HT-29 (cell line): ENCODE measurements at places on chromosomes 5 and 9. TPM values are rescaled to one million over a fixed set of nuclear protein-coding genes. Genes with fewer than 3 reads are reported as not detected.

DNA sequence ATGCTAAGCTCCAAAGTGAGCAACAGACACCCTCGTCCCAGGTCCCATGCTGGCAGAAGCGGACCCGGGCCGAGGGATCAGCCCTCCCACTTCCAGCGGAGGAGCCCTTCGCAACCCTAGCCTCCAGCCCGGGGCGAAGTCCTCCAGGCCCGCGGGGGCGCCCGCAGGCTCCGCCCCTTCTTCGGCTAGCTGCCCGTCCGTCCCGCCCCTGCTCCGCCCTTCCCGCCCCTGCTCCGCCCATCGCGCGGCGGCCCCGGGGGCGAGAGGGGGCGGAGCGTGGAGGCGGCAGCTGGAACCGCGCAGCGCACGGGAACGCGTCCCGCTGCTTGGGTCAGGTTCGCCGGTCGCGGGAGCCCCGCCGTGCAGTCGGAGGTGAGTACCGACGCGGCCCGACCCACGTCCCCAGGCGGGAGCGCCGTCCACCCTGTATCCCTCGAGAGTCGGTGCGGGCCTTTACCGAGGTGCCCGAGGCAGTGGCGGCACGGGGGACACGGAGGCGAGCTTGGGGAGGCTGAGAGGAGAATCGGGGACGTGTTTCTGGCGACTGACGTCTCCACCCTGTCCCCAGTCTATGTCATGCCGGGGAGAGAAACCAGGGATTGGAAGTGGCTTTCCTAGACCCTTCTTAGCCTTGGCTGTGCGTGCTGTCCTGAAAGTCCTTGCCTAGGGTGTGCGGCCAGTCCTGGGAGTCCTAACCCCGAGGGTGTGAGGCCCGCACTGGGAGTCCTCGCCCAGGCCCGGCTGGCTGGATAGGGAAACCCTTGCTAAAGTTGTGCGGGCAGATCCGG, at the start of gene ACO1:
Gene ACO1, plus strand, starts transcription at position 280 of the 788 bp plus-strand sequence. CDS start 20,864 bp downstream, outside the sequence.
- peak; percentile 87 for DNase-seq

The LMX1B gene
- total RNA-seq: not detected in 2 replicates

DNA sequence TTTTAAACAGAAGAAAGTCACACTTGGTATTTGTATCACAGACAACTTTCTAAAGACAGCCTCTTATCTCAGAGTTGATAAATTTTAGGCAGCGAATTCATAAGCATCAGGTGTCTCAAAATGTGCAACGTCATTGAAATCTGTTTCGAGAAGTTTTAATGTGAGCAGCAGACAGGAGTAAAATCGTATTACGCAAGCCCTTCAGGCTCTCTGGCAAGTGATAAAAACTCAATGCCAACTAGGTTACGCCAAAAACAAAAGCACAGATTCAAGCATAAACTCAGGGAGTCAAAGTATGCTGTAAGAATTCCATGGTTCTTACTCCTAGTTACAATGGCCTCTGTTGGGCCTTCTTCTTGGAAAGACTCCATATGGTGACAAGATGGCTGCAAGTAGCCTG, 244.7 kb downstream of the SEMA5A start:
- no peak for DNase-seq

- no peak for DNase-seq
Measured at GRCh38 chr9:36137392-36138004, 965 bp downstream of the GLIPR2 start.

The DMXL1 gene
- 7.9 and 13.1 TPM in 2 replicates for total RNA-seq

- DNase-seq: peak; percentile 56
Measured at GRCh38 chr5:142095651-142096330, 12.8 kb upstream of the NDFIP1 start.

DNA sequence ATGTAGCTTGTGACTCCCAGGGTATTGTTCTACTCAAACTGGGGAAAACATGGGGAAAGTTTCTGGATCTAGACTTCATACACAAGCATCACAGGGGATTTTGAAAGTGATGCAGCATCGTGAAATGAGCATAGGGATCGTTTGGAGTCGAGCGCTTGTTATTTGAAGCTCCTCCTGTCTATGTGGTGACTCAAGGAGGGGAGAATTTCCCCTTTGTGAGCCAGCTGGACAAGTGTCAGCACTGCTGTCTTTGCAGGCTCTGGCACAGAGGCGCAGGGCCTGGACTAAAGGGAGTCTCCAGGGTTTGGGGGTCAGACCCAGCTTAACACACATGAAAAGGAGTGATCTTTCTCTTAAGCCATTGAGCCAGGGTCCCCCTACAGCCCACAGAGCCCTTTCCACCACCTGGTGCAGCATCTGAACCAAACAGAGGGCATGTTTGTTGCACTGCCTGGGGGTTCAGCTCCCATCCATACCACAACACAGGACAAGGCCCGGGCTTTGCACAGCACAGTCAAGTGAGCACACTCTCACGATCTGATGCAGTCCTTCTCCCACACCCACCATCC, 51.0 kb downstream of the IRF1 start:
- no peak for DNase-seq
